ENCODE measurements at places on chromosomes 12 and 14.

GRCh38 chr12:95339086-95339788 lies 121.6 kb downstream of the VEZT start:
- no peak for DNase-seq

DNA sequence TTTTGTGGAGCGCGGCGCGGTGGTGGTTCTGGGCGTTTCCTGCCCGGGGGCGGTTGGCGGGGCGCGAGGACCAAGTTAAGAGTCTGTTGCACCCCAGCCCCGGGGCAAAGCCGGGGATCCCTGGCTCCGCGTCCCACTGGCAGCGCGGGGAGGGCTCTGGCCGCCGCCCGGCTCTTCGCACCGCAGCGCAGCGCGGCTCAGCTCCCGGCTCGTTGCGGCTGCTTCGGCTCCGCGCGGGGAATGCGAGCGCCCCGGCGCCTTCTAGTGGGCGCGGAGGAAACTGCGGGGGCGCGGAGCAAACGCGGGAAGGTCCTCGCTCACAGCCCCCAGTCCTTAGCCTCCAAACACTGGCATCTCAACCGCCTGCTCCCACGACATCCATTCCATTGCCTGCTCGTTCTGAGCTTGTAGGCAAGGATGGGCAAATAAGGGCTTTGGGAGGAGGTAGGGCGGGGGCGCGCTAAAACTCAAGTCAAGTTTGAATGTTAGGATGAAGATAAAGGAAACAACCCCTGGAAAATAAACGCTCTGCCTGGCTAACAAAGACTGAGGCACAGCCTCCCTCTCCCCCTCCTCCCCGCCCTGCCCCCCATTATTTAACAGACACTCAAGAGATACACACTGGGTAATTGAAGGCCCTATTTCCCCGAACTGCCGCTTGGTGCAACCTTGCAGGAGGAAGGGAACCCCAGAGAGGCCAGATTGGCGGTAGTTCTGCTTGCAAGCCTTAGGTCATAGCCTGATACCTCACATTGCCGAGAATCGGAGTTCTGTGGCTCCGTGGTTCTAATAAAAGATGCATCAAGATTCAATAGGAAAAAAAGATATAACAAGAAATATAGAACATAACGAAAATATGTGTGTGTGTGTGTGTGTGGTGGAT lies at the start of gene B4GALNT1:
Gene B4GALNT1 (minus strand): TSS at position 244 of the 883 bp plus-strand sequence. CDS start 1,069 bp downstream, outside the sequence.
- peak; percentile 37 for DNase-seq

GRCh38 chr14:71286126-71286525 lies 378.9 kb downstream of the PCNX1 start:
- no peak for DNase-seq

GRCh38 chr14:68172627-68173026 lies 353.0 kb downstream of the RAD51B start:
- no peak for DNase-seq

GRCh38 chr12:88298761-88299242 lies 156.7 kb downstream of the TMTC3 start:
- no peak for DNase-seq

DNA sequence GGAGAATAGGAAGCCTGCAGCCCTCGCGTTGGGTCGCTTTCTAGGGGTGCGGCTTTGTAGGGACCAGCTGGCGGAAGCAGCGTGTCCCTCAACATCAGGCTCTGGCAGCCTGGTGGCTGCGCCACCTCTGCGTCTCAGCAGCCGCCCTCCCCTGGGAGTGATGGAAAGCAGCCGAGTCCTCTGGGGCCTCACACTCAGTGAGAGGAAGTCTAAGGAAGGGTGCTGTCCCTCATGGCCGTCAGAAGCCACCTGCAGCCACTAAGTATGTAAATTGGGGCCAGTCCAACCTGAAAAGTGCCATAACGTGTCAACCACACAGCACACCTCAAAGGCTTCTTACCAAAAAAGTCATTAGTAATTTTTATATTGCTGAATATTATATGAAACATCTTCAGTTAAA lies 80.3 kb downstream of the WDR20 start:
- no peak for DNase-seq

DNA sequence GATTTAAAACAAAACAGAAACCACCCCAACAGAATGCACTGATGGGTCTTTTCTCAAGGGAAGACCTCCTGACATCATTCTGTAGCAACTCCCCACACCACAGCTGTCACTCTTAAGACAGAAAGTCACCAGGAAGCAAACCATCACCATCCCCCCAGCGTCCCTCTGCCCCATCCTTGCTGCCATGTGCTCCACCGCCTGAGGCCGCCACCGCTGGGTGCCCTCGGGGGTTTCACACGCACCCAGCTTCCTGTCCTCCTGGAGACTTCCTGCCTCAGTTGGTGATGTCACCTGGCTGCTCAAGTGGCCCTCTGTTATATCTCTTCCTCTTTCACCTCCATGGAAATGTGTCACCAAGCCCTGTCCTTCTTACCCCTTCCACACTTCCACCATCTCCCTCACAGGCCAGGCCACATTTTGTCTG lies 71.4 kb upstream of the GPR68 start:
- peak; percentile 51 for DNase-seq

DNA sequence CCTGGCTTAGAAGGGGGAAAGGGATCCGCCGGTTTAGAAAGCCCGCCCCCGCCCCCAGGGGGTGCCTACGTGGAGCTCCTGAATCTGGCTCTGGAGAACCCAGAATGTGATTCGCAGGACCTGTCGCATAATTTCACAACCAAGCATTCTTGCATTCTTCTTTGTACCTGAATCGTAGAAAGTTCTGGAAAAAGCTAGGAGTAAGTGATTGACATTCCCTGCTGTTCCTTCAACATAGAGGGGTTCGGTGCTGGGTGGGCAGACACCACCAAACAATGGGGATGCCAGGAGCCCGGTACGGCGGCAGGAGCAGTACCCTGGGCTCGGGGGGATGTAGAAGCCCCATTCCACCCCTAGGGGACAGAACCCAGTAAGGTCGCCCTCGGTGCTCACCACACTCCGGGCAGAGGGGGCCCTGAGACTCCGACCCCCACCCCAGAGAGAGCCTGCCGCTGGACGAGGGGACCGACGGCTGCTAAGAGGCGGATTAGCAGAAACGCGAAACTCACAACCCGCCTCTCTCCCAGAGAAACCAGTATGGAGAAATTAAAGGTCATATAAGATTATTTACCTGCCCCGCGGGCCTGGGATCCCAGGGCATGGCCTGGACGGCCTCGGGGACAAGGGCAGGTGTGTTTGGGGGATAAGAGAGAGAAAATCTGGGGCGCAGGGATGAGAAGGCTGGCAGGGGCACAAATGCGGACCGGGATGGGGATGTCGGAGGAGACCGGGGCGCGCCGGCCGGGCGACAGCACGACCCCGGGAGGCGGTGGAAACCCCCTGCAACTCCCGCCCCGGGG lies 520 bp downstream of the CSRP2 start:
- DNase-seq = peak; percentile 0

DNA sequence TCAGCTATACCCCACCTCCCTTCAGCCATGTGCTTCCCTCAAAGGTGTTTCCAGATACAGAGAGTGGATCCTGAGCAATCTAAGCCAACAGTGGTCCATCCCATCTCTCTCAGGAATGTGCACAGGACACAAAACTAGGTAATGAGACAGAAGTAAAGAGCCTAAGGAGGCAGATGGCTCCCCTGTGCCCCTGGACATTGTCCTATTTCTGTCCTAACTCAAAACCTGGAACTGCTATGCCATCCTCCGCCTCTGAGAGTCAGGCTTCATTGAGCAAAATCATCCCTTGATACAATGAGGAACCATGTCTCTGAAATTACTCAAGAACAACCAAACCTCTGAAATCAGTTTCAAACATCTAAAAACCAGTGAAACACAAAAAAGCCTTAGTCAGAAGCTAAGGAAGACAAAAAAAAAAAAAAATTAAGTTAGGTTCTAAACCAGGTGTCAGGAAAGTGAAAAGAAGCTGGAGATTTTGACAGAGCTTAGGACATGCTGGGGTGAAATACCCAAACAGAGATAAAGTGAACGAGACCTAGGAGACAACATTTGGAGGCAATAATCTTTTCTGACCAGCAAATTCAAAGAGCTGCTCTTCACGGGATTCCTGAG lies 200.3 kb upstream of the PLEKHG7 start:
- DNase-seq = no peak

GRCh38 chr12:102618197-102618877 lies 138.0 kb upstream of the IGF1 start:
- DNase-seq = no peak

GRCh38 chr12:105834496-105834895 lies 304.3 kb downstream of the NUAK1 start:
- DNase-seq = no peak

DNA sequence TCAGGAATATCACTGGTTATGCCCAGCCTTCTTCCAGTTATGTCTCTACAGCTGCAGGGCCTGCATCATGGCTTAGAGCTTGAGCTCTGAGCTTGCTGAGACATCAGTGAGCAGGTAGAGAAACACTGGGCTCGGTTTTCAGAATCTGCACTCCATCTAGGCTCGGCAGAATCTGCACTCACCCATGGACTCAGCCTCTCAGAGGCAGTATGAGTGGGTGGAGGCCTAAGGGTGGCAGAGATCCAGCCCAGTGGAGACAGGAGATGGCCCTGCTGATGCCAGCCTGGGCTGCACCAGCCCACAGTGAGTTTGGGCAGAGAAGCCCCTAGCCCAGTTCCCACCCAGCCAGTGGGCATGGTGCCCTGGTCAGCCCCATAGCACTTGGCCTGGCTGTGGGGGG lies 12.8 kb downstream of the KRT80 start:
- DNase-seq = no peak

DNA sequence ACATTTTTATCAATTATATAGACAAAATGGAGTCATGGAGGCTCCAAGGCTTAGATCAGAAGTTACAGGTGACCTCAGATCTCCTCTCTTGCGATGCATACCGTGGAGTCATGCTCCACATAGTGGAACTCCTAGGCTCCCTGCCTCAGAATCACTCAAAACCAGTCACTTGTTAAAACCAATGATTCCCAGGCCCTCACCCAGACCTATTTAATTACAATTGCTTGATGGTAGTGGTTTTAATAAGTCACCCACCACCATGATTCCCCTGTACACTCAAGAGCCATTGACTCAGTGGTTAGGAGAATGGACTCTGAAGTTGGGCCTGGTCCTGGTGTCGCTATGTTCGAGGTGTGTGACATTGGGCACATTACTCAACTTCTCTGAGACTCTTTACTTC lies 26.9 kb downstream of the IFNG-AS1 start:
- DNase-seq = no peak

DNA sequence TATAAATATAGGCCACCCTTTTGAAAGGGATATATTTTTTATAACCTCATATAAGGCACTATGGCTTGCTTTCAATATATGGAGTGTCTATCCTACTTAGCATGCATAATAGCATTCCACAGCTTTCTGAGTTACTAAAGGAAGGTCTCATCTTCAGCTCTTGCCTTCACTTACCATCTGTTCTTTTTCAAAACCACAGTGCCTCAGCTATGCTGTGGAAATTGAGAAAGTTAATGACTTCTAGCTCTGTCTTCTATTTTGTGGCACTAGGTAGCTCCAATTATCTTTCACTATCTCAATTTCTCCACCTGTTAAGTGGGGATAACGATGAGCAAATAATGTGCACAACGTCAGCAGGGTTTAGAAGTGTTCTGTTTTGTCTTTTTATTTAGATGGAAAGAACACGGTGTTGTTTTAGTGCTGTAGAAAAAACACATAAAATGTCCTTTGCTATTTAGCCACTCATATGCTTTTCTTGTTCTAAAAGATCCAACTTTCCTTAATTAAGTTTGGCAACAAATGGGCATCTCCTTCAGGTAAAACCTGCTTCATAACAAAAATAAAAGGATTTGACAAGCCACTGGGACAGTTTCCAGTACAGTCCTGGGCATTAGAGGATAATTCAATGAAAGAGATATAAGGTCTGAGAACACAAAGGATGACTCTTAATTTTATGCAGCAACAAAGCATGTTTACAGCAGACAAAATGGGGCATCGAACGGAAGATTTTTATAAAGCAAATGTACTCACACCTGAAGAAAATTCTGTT lies 462.0 kb upstream of the SYT1 start:
- DNase-seq = no peak

DNA sequence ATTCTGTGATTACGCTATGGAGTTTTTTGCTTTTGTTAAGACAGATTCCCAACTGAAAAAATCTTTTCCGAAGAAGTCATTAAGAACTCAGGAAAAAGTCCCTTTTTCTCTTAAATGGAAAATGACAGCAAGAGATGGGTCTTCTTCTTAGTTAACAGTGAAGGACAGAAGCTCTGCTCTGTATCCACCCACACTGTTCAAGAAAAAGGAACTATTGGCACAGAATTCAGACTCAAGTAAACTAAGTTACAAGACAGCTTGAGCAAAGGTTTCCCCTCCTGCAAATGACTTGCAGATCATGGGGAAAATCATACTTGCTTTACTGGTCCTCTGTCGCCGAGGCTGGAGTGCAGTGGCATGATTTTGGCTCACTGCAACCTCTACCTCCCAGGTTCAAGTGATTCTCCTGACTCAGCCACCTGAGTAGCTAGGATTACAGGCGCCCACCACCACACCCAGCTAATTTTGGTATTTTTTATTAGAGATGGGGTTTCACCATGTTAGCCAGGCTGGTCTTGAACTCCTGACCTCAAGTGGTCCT lies 137.1 kb upstream of the AEBP2 start:
- DNase-seq = no peak

DNA sequence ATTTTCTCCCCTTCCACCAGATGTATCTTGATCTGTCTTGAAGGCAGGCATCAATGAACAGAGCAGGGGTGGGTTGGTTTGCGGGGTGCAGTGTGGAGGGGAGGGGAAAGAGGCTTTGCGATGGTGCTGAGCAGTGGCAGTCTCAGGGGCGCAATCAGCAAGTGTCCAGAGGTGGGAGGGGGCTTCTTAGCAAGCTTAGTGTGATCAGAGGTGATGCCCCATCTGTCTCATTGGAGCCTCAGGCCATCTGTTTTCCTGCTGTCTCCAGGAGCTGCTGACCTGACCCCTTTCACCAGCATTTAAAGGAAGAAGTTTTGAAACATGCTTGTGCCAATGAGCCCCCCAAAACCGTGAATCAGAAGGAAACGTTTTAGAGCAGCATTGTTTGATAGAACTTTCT lies 187.7 kb upstream of the LHX5 start:
- no peak for DNase-seq

GRCh38 chr12:48796976-48797375 lies 8.1 kb upstream of the ADCY6 start:
- DNase-seq = no peak

GRCh38 chr14:75404847-75405246 lies 23.0 kb upstream of the JDP2 start:
- no peak for DNase-seq

DNA sequence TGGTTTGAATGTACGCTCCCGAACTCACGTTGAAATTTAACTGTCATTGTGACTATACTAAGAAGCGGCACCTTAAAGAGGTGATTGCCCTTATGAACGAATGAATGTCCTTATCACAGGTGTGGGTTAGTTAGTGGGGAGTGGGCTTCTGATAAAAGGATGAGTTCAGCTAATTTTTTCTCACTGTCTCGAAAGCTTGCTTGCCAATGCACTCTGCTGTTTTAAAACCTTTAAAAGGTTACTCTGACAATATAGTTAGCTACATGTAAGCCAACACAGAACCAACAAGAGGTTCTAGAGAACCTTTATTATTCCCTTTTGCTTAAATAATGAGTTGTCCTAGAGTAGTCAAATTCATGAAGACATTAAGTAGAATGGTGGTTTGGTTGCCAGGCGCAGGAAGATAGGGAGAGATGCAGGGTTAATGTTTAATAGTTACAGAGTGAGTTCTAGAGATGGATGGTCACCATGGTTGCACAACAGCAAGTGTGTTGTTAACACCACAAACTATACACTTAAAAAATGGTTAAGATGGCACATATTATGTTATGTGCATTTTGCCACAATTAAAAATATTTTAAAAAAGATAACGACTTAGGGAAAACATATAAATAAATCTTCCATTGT lies 26.3 kb downstream of the RTN1 start:
- no peak for DNase-seq

All from stimulated activated CD4-positive, alpha-beta T cell treated with anti-CD3 and anti-CD28 coated beads, Interleukin-15, amount 100 ng/mL, for 1 hour (primary cell).